Large intestine (tissue), 12 donors: ENCODE measurements at places on chromosomes 7 and 10. TPM values are rescaled to one million over a fixed set of nuclear protein-coding genes. Genes with fewer than 3 reads are reported as not detected.

The IRF5 gene
- 5.5 TPM for polyA plus RNA-seq

The TRIM73 gene
- polyA plus RNA-seq, result 4.8 TPM

The TAS2R3 gene
- 0.15 TPM for polyA plus RNA-seq

GRCh38 chr7:131882321-131882720 lies 325.9 kb upstream of the PODXL start:
- DNase-seq, result no peak

GRCh38 chr7:70322856-70323255 lies 724.6 kb downstream of the AUTS2 start:
- DNase-seq, result no peak

The ADK gene
- 30.1 TPM for polyA plus RNA-seq

DNA sequence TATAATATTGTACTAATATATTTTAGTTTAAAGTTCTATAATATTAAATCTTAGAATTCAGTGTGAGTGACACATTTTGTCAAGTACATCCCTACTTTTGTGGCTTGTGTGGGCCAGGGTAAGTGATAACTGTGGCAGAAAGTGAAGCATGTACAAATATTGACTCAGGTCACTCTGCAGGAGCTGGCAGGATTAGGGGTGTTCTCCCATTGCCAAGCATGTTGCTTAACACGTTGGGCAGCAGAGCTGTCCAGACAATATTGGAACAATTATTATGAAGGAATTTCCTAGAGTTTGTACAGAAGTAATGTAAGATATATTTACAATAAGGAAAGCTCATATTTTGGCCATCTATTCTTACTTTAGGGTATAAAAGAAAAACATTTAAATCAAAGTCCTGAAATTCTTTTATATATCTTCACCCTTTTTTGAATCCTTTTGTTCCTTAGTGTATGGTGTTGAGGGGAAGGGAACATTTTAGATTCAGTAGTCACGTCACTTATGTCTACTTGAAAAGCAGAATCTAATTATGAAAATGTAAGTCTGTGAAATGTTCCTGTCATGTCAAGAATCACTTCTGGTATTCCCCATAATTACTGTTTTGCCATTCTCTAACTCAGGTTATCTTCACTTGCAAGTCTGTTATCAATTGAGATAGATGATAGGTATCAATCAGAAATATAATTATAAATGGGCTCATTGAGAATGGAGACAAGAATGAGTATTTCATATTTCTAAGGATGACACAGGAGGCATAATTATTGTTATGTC lies 4.0 kb downstream of the HDAC9 start:
- DNase-seq, result no peak

DNA sequence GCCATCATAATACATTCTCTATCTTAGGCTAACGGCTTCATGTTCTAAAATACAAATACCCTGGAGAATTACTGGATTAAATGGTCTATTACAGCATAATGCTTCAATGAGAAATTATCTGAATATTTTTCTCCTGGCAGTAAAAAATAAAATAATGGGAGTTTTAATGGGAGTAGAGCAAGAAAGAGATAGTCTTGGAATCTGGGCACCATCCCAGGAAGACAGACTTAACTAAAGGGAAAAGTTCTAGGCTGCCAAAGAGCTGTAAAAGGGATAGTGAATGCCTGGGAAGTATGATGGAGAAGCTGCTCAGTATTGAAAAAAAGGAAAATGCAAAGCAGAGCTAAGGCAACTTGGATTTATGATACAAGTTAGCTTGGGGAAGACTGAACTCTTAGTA lies 12.1 kb upstream of the SYPL1 start:
- DNase-seq, result no peak

The EPHB6 gene
- polyA plus RNA-seq, result 6.8 TPM

DNA sequence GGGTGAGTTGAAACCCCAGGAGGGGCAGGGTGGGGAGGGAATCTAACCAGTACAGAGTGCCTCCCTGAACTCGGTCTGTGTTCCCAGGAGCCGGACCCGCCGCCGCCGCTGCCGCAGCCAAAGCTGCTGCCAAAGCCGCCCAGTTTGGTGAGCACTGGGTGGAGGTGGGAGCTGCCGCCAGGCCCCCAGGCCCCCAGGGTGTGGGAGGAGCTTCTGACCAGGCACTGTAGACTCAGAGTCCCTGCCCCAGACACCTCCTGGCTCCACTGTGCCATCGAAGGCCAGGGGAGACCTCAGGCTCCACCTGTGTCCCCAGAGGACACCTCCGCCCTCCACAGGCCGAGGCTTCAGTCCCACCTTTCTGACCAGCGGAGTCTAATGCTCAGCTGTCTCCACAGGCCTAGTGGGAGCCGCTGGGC lies 20.4 kb upstream of the LIMK1 start:
- DNase-seq, result no peak

DNA sequence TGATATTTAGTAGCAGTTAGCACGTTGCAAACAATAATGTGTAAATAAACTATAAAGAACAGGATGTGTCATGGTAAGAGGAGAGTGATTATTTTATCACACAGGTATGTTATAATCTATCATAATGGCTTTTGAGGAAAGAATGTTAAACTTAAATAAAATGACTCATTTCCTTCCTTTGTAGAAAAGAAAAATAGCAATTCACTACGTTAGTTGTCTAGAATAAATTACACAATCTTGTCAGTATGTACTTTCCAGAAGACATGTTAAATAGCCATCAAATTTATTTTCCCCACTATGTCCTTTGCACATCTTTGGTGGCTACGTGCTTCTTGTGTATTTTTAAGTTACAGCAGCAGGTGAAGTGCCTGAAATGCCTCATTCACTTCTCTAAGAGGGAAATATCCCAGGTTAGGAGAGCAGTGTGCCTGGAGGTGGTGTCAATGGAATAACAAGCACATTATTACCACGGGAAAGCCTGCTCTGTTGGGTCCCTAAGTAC lies 133.8 kb downstream of the SEMA3A start:
- DNase-seq, result no peak

The PRR15 gene
- polyA plus RNA-seq, result 70.8 TPM

The APBB1IP gene
- polyA plus RNA-seq, result 3.3 TPM

GRCh38 chr7:102120666-102121195 lies 165.9 kb upstream of the SH2B2 start:
- DNase-seq, result no peak

The SPDYE16 gene
- 1.2 TPM for polyA plus RNA-seq

GRCh38 chr10:30540276-30540675 lies 89.3 kb downstream of the LYZL2 start:
- DNase-seq, result no peak
